ENCODE measurements at places on chromosomes 2 and 18.

GRCh38 chr2:241088376-241088775, 13.7 kb downstream of the MTERF4 start:
- DNase-seq: no peak

DNA sequence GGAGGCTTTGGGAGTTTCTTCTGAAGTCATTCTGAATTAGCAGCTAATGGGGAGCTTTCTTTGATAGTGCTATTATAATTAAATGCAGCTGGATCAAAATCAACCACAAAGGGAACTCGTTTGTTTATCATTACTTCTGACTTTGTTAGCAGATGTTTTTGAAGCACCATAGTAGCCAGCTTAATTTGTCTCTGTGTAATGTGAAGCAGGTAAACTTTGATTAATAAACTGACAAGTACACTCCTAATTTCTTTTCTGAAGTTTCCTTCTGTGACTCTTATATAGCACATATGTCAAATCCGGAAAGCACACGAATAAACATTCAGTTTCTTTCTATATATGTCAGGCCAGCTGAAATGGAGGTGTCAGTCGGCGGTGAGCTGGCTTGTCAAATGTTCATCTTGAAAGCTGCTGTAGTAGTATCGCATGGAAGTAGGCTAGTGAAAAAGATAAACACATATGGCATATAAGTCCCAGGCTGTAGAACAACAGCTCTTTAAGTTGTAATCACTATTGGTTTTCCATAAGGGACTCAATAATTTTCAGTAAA, 451.9 kb upstream of the ZEB2 start:
- DNase-seq: no peak

DNA sequence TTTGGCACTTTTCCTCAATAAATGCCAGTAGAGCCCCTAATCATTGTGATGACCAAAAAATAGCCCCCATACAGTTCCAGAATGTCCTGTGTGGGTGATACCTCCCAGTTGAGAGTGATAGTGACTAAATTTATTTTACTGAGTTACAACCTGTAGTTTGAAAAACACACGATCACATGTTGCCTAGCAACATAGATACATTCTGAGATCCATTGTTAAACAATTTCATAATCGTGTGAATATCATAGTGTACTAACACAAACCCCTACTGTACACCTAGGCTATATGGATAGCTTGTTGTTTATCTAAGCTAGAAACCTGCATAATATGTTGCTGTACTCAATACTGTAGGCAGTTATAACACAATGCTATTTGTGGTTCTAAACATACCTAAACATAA, 30.6 kb downstream of the KCMF1 start:
- no peak for DNase-seq

DNA sequence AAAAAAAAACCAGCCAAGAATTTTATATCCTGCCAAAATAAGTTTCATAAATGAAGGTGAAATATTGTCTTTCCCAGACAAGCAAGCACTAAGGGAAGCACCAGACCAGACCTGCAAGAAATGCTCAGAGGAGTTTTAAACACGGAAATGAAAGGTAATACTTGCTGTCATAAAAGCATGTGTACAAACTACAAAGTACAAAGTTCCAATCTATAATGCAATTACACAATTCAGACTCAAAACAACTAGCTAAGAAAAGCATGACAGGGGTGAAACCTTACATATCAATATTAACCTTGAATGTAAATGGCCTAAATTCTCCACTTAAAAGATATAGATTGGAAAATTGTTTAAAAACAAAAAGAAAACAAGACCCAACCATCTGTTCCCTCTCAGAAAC, 45.0 kb upstream of the ASXL3 start:
- DNase-seq: no peak

GRCh38 chr2:70726947-70727725, 40.9 kb downstream of the ADD2 start:
- no peak for DNase-seq

DNA sequence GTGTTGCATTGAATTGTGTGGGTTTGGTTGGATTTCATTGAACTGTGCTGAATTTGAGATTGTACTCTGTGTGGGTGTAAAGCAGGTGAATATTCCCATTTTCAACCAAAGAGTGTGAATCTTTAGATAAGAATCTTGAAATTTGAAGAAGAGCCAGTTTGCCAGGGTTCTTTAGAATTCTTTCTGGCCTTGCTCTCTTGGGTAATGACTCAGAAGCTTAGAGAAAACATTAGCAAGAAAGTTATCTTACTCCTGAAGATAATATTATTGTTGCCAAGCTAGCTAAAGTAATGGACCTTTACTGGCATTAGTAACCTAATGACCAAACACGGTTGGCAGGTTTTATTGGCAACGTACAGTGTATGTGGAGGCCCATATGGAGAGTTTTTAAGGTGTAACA, 46.4 kb upstream of the SIX3 start:
- no peak for DNase-seq

DNA sequence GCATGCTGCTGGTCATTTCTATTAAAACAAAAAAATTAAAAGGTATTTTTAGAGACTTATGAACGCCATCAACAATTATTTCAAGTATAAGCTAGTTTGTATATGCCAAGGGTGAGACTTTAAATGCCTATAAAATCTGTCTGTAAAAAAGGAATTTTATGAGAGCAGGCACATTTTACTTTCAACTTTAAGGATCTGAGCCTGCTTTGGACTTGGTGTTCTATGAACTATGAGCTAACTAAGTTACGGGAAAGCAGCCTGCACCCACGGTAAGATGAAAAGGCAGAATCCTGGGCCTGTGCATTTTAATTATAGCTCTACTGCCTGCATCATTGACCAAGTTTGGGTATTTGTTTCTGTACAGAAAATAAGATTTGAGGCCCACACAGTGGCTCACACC, 95.4 kb downstream of the PLEKHM3 start:
- DNase-seq: no peak
